ENCODE measurements at places on chromosomes 12 and 14.

DNA sequence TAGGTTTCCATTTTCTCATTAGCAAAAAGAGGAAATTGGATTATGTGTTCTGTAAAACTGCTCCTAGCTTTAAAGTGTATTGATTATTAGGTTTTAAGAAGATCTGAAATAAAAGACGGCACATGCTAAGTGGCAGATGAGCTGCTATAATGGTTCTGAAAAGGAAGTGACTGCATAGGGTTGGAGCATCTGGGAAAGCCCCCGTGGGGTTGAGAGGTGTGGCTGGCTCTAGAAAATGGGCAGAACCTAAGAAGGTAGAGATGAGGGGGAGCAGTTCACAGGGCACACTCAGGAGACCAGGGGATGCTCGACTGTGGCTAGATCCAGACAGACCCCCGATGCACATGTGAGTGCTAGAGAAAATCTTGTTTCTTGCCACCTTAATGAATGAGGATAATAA, 1.9 kb downstream of the IFNG-AS1 start:
- DNase-seq, result no peak

- DNase-seq, result no peak
These were observed 268.8 kb downstream of the ADGRD1 start for GRCh38 chr12:131222329-131223139.

DNA sequence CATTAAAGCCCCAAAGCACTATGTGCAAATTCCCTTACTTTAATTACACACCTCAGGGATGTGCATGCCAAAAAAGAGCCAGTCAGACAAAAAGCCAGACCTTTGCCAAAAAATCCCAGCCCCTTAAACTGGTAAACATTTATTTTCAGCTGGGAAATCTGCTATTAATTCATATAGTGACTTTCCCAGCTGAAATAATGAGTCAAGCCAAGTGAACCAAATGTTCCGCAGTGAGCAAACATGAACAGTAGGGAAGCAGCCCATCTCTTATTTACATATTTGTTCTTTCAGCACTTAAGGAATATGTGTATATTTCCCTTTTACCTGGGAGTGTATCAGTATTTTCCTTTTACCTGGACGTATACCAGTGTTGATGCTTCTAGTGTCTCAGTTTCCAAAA, 44.0 kb upstream of the OTX2 start:
- DNase-seq, result no peak

DNA sequence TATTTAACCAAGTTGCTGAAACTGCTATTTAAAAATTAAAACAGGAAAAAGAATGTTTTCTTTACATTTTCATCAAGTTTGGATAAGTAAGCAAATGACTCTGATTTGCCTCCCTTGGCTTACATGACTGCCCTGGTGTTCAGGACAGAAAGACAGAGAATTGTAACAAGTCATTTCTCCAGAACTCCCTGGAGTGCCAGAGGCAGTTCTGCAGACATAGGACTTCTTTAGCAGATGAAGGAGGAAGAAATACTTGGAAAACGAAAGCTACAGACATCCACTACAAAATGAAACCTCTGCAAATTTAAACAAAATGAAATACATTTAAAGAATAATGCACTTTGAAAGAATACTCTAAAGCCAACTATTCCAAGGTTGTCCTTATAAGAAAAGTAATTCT, 253.9 kb downstream of the LRFN5 start:
- DNase-seq, result no peak

DNA sequence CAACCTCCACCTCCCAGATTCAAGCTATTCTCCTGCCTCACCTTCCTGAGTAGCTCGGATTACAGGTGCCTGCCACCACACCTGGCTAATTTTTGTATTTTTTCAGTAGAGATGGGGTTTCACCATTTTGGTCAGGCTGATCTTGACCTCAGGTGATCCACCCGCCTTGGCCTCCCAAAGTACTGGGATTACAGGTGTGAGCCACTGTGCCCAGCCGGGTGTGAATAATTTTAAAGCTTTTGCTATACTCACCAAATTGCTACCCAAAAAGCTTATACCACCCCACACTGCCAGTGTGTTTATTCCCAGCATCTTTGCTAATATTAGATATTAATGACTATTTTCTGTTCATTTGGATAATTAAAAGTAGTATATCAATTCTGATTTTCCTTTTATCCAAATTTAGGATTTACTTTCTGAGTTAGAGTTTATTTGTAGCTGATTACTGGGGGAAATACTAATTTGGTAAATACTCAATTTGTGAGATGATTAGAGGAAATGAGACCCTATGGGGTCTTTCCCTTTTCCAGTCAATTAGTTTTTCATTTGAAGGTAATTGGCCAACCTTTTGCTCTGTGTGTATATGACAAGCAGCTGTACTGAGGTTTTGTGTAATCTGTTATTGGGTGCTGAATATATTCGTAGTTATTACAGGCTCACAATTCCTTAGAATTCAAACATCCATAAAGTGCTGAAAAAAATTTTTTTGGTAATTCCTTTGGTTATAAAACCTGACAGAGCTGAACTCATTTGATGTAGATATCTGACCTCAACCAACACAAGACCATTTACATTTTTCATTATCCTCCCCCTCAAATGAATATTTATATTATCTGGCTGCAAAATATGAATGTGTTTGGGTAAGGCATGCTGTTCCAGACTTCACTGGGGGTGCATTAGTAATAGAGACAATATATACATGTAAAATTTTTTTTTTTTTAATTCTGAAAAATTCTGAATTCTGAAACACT, 73.6 kb downstream of the ANO6 start:
- no peak for DNase-seq

DNA sequence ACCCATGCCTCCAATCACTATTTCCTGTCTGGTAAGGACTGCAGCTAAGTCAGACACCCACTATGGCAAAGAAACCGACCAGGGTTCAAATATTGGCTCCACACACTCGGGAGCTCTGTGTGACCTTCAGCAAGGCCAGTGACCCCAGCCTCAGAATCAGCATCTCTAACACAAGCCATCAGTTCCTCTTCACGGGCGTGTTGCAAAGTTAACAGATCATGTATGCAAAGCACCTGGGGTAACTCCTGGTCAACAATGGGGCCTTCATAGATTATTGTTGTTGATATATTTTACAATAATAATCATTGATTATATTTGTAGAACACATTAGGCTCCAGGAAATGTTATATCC, 6.2 kb upstream of the FAM222A start:
- DNase-seq, result no peak

DNA sequence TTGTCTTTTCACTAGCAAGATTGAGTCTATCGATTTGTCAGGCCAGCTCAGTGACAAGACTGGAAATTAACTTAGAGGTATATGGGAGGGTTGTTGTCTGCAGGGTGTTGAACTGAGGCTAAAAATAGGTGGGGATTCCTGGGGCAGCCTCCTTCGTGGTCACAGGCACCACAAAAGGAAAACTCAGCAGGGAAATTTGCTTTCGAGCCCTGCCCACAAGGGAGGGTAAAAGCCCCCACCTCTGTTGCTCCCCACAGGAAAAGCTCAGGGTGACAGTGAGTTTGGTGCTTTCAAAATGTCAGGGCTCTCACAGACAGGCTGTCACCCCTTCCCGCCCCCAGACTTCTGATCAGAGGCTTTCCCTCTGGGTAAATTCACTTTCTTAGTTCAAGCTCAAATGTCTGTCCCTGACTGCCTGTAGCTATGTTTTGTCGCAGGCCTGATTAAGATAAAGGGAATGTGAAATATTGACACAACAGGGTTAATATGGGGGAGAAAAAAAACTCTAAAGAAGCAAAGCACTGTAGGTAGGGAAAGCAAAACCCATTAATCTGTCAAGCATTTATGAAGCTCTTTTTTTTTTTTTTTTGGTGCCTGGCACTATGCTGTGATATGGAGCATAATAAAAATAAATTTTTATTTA, 11.7 kb upstream of the NFKBIA start:
- DNase-seq, result no peak

GRCh38 chr14:96051642-96052540, 12.7 kb downstream of the C14orf132 start:
- DNase-seq, result no peak

- DNase-seq, result no peak
These were observed 392 bp downstream of the SLC15A4 start for GRCh38 chr12:128823216-128823915.

Measured in AG09309 (cell line).